ENCODE measurements at places on chromosomes 1 and 21. TPM values are rescaled to one million over a fixed set of nuclear protein-coding genes. Genes with fewer than 3 reads are reported as not detected.

DNA sequence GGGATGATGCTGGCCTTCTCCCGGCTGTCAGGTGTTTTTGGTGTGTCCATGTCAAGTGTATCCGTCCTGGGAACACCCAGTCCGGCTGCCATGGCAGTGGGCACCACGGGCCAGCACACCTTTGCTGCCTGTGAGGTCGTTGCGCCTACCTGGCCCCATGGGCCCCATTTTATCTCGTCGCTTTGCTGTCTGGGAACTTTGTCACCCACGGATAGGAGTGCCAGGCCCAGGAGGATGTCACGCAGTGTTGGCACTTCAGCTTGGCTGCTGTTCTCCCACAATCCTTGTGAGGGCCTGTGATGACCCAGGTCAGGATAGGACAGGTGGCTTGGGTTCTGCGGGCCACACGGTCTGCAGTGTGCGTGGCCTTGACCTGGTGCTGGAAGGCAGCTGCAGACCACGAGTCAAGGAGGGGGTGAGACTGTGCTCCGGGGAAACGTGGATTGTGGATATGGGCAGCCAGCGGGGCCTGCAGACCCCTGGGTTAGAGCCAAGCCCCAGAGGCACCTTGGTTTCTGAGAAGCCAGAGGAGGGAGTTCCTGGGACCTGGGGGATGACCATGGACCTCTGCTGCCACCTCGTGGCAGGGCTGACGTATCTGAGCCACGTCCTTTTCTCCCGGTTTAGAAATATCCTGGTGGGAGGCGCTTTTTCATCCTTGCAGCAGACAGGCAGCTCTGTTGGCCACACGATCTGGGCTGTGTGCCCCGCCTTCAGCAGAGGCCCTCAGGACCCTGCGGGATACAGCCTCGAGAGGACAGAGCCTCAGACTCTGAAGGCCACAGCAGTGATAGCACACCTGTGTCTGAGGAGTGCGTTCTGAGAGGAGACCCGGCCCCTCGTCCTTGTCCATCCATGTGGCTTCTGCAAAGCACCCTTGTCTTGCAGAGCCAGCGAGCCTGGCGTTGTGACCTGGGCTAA, 161.1 kb upstream of the COL6A1 start:
- H3K4me1 ChIP-seq, result peaks cover 16% of the 10 kb centered on the region
- no peaks in the 10 kb centered on the region for H3K36me3 ChIP-seq
- no peak overlapping the region for H3K4me3 ChIP-seq
- DNase-seq, result peak; percentile 58

- no peaks in the 10 kb centered on the region for H3K27me3 ChIP-seq
- no peak overlapping the region for H3K27ac ChIP-seq
- H3K36me3 ChIP-seq, result peaks cover 4% of the 10 kb centered on the region
- H3K4me1 ChIP-seq, result peaks cover 10% of the 10 kb centered on the region
- H3K4me3 ChIP-seq, result no peak overlapping the region
Measured at GRCh38 chr1:226741009-226741408, 1.9 kb upstream of the ITPKB start.

Gene BLACAT1
- 13.5 TPM for total RNA-seq

Gene COG2
- 24.3 TPM for total RNA-seq

DNA sequence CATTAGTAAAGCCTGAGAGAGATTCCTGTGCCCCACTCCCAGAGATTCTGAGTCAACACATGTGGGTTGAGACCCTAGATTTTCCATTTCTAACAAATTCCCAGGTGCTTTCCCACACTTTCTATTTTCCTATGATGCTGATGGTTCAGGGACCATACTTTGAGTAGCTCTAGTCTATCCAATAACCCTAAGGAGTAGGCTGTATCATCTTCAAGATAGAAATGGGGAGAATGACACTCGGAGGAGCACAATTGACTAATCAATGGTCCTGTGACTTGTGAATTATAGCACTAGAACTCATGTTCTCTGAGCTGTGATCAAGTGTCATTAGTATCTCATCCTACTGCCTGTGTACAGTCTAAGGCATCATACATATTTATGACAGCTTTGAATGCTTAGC, 232.9 kb upstream of the B3GALT2 start:
- DNase-seq, result no peak
- H3K4me1 ChIP-seq, result no peaks in the 10 kb centered on the region
- no peaks in the 10 kb centered on the region for H3K27me3 ChIP-seq

- no peak overlapping the region for H3K27ac ChIP-seq
- no peak for DNase-seq
- H3K36me3 ChIP-seq, result no peaks in the 10 kb centered on the region
- H3K4me3 ChIP-seq, result no peak overlapping the region
- peaks cover 5% of the 10 kb centered on the region for H3K27me3 ChIP-seq
Measured at GRCh38 chr1:4797016-4797410, 142.6 kb downstream of the AJAP1 start.

DNA sequence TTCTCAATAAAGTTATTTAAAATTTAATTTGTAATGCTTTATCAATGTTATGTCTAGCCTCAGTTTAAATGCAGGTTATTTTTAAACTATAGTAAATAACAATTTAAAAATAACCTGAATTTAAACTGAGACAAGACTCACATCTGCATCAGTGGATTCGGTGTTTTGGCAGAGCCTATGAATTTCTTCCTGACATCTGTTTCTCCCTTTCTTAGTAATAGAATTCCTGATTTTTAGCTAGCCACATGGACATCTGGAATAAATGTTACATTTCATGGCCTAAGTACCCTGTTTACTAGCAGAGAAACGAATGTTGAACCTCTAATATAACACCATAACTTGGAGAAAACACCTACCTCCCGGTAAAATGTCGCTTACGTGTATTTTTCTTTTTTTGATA, 1141.6 kb upstream of the ADGRL2 start:
- no peak overlapping the region for H3K27ac ChIP-seq
- H3K27me3 ChIP-seq, result no peaks in the 10 kb centered on the region
- no peaks in the 10 kb centered on the region for H3K36me3 ChIP-seq
- H3K4me1 ChIP-seq, result no peaks in the 10 kb centered on the region
- DNase-seq, result no peak

- no peak overlapping the region for H3K27ac ChIP-seq
- no peaks in the 10 kb centered on the region for H3K36me3 ChIP-seq
- no peaks in the 10 kb centered on the region for H3K4me1 ChIP-seq
- no peak for DNase-seq
- no peak overlapping the region for H3K4me3 ChIP-seq
Measured at GRCh38 chr21:28018741-28019669, 973.7 kb downstream of the LTN1 start.

Gene SYT14
- total RNA-seq, result 1.4 TPM

Gene KIAA1614
- not detected for total RNA-seq

DNA sequence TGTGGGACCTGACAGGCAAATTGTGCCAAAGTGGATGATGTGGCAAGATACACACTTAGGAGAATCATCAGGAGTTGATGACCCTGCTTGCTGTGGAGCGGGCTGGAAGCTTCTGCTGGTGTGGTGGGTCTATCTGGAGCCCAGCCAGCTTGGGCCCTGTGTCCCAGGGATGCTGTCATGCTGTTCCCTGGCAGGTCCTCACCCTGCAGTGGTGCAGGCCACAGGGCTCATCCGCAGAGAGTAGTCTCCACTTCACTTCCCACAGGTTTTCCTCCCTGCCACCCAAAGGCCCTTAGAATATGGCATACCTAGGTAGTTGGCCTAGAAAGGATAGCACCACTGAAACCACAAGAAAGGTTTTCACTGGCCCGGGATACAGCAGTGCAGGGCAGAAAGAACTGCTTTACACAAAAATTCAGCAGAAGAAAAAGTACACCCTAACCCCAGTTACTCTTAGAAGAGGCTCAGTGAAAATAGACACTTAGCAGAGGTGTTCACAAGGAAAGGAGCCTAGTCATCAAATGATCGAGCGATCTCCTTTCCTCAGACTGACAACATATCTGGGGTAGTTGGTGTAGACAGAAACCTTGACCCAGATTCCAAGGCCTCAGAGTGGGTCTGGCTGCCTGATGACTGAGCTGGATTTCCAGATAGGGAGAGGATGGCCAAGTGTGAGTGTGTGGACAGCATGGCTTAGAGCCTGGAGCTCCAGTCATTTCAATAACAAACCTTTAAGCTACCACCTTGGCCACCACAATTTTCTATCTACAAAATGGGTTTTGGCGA, 1.3 kb upstream of the C1orf226 start:
- peaks cover 15% of the 10 kb centered on the region for H3K4me1 ChIP-seq
- H3K4me3 ChIP-seq, result no peak overlapping the region
- no peak for DNase-seq
